ENCODE measurements at places on chromosomes 13 and 19.

DNA sequence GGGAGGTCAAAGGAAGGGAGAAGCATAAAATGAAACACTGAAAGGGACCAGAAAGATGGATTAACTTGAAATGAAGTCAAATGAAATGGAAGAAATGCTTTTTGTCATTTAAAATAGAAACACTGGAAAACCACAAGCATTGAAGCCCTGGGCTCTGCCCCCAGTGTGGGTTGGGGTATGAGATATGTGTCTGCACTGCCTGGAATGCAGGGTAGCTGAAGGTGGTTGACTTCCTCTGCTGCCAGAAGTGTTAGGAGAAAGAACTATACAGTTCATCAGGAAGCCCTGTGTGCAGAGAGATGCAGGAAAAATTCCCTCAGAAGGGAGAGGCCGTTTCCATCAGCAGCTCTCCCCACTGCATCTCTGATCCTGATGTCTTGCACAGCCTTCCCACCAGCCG is 69.2 kb downstream of the DHRS12 start:
- no peak for DNase-seq

- no peak for DNase-seq
Measured at GRCh38 chr19:2150794-2151338, 500 bp downstream of the AP3D1 start.

- no peak for DNase-seq
Measured at GRCh38 chr13:24012648-24013047, 115.3 kb upstream of the C1QTNF9B start.

DNA sequence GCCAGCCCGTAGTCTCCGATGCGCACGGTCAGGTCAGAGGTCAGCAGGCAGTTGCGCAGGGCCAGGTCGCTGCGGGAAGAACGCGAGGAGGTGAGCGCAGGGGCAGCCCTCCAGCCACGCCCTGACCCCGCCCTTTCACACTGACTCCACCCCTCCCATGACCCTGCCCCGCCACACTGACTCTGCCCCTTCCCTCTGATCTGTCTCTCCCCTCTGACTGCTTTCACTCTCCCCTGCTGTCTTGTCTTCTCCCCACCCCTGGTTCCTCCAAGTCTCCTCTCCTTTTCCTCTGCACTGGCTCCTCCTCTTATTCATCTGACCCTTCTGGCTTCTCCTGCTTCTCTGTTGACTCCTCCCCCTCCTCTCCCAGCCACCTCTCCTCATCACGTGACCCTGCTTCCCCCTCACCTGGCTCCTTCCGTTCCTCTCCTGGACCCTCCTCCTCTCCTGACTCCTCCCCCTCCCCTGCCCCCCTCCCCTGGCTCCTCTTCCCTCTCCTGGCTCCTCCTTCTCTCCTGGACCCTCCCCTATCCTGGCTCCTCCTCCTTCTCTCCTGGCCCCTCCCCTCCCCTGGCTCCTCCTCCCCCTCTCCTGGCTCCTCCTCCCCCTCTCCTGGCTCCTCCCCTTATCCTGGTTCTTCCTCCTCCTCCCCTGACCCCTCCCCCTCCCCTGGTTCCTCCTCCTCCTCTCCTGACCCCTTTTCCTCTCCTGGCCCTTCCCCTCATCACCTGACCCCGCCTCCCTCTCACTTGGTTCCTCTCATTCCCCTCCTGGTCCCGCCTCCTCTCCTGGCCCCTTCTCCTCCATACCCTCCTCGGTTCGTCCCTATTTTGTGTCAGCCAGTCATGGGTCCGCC is 9.9 kb downstream of the LMTK3 start:
- no peak for DNase-seq

GRCh38 chr13:110475550-110476219 is 85.8 kb downstream of the RAB20 start:
- DNase-seq: no peak

- DNase-seq: no peak
Measured at GRCh38 chr13:81610644-81611043, 1269.7 kb upstream of the SPRY2 start.

DNA sequence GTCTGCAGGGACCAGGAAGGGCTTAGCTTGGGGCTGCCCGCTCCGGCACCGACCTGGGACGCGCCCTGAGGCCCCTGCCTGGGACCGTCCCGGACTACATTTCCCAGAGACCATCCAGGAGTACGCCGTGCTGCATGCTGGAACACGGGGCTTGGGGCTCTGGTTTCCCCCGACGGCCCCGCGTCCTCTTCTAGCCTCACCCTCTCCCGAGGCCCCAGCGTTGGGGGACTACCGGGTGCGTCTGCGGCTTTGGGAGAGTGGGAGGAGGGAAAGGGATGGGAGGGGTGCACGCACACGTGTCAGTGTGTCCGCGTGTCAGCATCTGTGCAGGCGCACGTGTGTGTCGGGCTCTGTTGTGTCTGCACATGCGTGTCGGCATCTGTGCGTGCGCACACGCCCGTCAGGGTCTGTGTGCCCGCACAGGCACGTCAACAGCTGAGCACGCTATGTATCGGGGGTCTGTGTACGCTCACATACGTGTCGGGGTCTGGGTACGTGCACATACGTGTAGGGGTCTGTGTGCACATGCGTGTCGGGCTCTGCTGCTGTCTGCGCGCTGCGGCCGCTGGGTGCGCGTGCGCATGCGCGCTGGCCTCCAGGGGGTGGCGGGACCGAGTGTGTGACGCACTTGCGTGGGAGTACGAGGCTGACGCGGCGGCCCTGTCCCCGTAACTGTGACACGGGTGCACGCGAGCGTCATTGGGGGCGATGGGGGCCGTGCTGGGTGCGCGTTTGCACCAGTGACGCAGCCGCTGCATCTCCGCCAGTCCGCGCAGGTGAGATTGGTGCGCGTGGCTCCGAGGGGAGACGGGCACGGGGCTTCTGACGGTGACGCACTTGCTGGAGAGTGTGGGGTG is at the start of gene ZNF331:
Gene ZNF331, plus strand, starts transcription at position 625 of the 857 bp plus-strand sequence. CDS start 31,232 bp downstream, outside the sequence.
- DNase-seq: peak; percentile 62

DNA sequence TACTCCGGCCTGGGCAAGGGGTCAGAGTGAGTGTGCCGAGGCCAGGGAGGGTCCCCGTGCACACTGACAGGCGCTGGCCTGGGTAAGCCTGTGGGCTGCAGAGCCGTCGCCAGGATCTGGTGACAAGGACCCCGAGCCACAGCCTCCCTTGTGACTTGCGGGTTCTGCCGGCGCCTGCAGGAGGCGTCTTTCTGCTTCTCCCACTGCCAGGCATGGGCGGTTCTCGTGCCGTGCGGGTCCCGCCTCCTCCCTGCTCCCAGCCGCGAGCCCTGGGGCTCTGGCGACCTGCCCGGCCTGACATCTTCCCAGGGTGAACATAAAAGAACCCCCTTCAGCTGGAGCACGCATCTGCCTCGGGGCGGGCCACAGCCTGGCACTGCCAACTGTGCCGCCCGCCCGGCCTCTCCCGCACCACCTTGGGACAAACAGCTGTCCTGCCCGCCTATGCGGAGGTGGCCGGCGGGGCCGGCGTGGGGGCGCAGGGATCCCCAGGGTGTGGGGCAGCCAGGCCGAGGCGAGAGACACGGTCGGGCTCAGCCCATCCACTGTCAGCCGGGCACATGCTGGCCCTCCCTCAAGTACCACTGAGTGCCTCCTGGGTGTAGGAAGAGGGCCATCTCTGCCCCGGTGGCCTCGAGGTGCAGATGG is 1.5 kb upstream of the HCN2 start:
- no peak for DNase-seq

- no peak for DNase-seq
Measured at GRCh38 chr13:30850867-30851211, 55.2 kb upstream of the MEDAG start.

DNA sequence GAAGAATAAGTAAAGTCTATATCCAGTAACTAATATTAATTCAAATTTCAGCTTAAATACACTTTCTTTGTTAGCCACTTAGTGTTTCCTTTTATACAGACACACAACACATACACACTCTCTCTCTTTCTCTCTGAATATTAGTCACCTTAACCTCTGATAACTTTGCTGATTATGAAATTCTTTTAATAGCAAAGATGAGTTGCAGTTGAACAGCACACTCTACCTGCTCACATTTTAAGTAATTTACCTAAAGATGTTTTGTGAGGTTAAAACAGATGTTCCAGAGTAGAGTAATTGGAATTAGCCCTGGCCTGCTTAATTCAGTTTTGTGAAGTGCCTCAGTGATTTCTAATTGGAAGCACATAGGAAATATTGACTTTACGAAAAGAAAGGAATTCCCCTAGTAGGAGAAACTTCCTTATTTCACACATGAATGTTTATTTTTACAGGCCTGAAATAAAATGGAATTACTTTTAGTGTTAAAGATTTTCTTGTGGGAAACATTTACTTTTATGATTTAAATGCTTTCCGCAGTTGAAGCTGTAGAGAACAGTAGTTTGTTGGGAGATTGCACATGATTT is 184.3 kb downstream of the MYO16 start:
- DNase-seq: no peak

GRCh38 chr13:27483421-27483820 is 33.1 kb upstream of the MTIF3 start:
- no peak for DNase-seq

DNA sequence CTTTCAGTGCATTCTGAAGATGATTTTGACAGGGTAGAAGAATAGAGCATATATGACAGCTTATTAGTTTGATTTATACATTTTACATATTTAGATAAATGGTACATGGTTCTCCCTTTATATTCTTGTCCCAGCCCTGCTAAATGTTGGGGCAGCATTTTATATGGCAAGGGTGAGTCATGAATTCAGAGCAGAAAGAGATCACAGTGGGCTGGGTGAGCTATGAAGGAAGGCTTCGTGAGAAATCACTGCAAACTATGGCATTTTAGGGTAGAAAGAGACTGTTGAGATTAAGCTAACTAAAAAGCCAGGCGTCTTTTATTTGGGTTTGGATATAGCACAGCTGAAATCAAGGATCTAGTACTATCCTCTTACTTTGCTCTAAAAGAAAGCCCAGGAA is 23.9 kb upstream of the METTL21C start:
- no peak for DNase-seq

DNA sequence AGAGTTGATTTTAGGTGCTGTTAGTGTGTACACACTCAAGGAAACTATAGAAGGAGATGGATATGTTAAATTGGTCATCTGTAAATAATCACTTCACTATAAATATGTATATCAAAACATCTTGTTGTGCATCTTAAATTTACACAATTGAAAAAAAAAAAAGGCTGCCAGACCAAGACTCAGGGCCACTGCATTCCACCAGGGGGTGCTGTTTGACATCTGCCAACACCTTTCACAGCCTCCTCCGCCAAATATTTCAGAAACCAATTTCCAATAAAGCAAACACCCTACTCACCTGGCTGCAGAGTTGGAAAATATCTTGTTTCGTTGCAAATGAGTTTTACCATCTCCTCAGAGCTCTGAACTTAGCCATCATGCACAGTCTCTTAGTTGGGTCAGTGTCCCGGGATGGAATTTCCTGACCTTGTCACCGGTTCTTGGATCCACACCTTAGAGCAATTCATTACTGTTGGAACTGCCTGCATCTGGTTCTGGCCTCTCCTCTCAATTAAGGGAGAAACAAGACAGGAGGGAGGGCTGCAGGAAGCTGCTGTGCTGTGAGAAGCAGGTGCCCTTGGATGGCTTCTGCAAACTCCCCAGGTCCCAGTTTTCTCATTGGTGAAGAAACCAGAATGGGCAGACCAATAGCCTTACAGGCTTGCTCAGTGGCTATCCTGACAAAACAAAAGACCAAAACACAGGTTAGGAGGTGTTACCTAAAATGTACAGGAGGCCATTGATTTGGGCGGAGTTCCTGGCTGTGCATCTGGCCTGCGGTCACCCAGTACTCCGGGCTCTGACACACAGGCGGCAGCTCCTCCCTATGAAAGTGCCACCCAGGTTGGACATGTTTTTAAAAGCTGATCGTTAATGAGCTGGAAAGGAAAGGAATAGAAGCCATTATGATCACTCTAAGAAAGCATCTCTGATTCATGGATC is 746.6 kb downstream of the UQCRFS1 start:
- no peak for DNase-seq

All from right renal cortex interstitium (tissue), 3 donors.